NCI-H1092 (cell line): ENCODE measurements at places on chromosomes 4 and X.

- no peak for DNase-seq
These were observed 94.8 kb downstream of the MBNL3 start for GRCh38 chrX:132393992-132394391.

DNA sequence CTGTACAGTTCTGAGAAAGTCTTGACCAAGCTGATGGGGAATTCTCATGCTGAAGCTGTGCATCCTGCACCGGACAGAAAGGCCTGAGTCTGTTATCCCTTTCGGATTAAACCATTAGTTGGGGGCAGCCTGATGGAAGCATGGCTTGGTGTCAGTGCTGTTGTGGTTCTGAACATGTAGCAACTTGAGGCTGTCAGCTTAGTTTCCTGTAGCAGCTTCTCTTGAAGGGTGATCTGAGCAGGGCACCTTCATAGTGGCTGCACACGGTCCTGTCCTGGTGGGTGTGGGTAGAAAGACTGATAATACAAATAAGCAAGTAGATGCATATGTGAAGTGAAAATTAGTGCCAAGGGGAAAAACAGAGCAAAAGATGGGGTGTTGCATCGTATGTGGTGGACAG is 11.7 kb downstream of the KIAA0232 start:
- no peak for DNase-seq

DNA sequence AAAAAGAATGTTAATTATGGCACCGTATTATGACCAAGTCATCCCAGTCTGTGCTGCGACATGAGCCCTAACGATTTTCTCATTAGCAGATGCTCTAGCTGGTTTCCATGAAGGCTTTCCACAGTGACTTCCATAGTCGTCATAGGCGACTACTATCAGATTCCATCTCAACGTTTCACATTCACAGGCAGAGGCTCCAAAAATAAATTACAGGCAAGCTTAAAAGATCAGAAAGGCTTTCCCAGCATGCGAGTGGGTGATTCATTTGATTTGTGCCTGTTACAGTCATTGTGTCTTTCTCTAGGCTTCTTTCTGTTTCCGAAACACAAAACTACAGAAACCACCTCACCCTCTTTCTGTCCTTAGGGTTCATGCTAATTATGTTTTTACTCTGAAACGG is 43.2 kb downstream of the PALLD start:
- DNase-seq: no peak

GRCh38 chr4:5469861-5470260 is 238.5 kb downstream of the EVC2 start:
- no peak for DNase-seq

DNA sequence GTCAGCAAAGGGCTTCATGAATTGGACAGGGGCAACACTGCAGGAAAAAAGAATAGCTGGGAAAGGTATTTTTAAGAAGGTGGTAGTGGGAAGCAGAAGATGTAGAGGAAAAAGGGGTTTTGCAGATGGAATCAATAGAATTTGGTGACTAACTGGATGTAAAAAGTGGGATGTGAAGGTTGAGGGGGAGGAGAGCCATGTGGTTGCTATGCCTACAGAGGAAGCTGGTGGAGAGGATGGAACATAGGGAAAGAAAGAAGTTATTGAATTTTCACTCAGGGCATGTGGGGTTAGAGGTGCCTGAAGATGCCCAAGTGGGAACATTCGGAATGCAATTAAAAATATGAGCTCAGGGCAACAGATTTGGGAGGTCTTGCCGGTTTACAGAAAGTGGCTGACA is 33.0 kb downstream of the REELD1 start:
- DNase-seq: no peak

DNA sequence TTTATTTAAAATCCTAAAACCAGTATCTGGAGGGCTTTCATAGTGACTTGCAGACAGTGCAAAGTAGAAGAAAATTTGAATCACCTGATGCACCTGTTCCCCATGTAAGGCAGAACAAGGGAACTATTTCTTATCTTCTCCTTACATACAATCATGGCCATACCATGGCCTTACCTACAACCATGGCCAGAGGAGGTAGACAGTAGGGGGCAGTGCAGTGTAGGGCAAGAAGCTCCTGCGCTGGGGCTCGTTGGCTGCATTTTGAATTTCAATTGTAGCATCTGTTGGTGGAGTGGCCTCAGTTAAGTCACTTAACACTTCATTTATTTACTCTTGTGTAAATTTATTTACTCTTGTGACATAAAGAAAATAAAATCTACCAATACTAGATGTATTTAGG is 33.0 kb downstream of the GALNTL6 start:
- DNase-seq: no peak

DNA sequence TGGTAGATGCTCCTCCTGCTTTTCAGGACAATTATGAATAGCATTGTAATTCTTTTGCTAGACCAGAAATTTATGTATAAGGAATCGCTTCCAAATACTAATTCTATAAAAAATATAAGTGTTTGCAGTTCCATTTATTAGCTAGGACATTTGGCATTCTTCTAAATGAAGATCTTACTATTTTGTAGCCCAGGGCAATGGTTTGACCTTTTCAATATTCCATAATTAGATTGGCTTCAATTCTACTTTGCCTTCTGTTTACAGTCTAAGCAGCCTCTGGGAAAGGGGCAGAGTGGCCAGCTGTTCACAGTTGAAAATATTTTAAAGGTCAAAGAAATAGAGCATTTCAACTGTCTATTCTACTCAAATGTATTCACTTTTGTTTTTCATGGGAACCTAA is 912.1 kb upstream of the GRIA3 start:
- DNase-seq: no peak

DNA sequence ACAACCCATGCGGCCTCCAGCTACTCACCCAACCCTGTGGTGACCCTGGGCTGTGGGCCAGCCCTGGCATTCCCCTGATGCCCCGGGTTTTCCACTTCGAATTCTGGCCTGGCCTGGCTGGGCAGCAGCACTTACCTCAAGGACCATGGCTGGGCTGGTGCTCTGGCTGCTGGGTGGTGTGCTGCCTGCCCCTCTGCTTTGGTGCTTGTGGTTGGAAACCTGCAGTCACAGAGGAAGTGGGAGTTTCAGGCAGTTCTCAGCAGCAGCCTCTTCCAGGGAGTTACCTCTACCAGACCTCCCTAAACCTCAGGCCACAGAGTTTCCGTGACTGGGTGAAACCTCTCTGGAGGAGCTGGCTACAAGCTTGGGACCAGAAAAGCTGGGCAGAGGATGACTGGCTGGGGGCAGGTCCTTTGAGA is at the start of gene CXCR3:
Gene CXCR3 (minus strand): TSS at position 209 of the 419 bp plus-strand sequence. CDS start 62 bp downstream, at position 147.
- DNase-seq: no peak

DNA sequence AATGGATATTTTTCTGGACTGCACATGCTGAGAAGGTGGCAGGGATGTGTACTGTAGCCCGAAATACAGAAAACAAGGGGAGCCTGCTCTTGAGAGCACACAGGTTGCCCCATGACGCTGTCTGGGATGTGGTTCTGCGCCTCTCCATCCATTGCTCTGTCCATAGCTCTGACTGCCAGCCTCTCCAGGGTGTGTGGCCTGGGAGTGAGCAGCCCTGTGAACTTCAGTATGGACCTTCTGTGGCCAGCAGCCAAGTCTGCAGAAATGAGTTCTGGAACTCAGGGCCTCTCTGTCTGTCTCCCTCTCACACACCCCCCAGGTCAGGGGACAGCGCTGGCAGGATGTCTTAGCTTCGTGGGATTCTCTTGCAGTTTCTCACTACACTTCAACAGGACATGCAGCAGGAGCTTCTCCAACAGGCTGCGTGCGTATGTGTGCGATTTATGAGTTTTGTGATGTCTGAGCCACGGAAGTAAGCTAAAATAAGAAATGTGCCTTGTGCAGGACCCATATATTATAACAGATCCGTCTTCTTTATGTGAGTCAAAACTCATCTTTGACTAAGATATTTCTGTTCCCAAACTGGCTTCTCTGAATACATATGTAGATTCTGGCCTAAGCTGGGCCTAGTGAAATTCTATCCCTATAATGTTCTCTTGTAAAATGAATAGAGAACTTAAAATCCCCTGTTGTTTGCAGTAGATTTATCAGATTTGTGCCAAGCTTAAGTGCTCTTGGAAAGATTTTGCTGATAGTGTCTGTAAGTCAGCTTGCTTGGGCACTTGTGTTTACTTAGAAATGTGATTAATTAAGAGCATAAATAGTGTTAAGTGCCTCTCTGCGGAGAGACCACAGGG is 40.0 kb downstream of the PROM1 start:
- DNase-seq: no peak

DNA sequence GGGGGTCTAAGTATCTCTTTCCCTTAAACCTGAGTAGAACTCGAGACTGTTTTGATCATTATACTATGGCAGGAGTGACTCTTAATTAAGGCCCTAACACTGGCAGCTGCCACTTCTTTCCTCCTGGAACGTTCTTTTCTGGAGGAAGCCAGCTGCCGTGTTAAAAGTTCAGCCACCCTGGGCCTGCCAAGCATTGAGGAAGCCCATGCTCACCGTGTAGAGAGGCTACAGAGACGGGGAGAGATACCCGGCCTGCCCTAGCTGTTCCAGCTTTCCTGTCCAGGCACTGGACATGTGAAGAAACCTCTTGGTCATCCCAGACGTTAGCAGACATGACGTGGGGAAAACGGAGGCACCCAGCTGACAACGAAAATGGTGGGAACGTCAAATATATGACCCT is 274.1 kb downstream of the ARHGAP10 start:
- no peak for DNase-seq

DNA sequence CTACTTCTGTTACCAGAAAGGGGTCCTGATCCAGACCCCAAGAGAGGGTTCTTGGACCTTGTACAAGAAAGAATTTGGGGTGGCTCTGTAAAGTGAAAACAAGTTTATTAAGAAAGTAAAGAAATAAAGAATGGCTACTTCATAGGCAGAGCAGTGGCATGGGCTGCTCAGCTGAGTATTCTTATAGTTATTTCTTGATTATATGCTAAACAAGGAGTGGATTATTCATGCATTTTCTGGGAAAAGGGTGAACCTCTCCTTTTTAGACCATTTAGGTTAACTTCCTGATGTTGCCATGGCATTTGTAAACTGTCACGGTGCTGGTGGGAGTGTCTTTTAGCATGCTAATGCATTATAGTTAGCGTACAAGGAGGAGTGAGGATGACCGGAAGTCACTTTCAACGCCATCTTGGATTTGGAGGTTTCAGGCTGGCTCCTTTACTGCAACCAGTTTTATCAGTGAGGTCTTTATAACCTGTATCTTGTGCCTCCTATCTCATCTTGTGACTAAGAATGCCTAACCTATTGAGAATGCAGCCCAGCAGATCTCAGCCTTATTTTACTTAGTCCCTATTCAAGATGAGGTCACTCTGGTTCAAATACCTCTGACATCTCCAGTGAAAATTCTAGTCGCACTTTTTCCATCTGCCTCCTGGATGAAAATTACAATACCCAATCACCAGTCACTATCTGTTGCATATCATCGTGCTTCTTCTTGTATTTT is 15.5 kb upstream of the TDO2 start:
- no peak for DNase-seq

- DNase-seq: no peak
These were observed 865 bp downstream of the FAM200B start for GRCh38 chr4:15682242-15683142.

- DNase-seq: no peak
These were observed 2.9 kb upstream of the AGA start for GRCh38 chr4:177444911-177445736.

DNA sequence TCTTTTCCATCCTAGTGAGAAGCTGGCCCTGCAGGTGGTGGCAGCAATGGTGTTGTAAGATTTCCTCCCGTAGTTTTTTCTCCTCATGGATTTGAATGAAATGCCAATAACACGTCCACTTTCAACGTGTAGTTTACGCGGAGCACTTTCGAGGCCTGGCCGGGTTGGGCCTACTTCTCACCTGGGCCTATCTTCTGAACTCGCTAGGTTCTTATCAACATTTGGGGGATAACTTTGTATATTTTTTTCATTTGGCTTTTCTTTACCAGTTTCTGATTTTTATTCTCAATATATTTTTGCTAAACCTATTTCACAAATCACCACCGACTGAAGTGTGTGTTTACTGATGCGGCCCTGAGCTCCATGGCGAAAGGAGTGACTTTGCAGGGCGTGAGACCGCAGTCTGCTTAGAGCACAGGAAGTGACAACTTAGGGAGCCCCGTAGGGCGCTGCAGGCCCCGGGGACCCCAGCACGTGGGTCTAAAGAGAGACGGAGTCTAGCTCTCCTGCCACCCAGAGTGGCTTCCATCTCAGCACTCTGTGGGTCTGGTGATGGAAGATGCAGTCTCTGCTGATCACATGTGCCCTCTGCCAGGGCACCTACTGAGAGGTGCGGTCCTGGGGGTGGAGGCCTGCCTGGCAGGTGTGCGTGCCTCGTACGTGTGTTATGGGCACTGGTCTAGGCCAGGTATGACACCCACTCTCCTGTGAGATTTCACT is 29.1 kb downstream of the NELFA start:
- DNase-seq: no peak

DNA sequence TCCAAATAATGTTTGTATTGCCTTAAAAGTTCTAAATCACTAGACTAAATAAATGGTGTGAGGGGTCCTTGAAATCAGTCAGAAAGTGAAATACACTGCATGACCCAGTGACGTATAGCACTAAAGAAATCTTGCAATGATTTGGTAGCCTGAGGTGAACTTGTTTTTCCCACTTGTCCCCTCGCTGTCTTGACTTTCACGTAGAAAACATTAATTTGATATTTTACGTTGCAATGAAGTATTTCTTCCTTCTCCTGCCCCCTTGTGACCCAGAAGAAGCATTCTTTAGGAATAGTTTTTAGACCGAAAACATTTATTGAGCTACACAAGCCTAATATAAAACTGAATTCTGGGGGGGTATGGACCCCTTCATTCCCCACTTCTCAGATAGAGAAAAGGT is 3.7 kb downstream of the KLB start:
- DNase-seq: no peak

- no peak for DNase-seq
These were observed 32.0 kb upstream of the MAP9 start for GRCh38 chr4:155408796-155409195.

- DNase-seq: no peak
These were observed 4.3 kb downstream of the STIM2 start for GRCh38 chr4:26864899-26865298.

- DNase-seq: no peak
These were observed 42.4 kb downstream of the ATOH1 start for GRCh38 chr4:93870876-93871458.

DNA sequence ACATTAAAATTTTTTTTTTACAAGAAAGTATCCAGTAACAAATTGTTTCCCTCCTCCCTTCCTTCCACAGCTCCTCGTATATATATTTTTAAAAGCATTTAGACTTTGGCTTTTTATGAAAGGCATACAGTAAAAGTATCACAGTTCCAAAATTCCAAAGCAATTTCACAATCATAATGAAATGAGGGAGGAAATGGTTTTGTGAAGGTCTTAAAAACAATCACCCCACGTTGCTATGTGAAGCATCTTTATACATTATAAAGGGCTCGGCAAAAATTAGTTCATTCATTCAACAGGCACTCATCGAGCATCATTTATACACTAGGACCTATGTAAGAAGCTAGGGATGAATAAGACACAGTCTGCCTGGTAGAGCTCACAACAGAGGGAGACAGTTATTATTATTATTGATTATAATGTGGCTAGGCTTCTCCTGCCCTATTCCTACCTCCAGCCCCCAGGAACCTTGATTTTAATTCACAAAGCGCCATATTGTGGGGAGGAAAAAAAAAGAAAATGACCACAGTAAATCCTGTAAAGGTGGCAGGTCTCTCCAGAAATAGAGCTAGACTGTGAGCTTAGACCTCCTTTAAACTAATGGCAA is 239.9 kb downstream of the MAML3 start:
- DNase-seq: no peak
